Activated CD4-positive, alpha-beta T cell treated with anti-CD3 and anti-CD28 coated beads for 24 hours (primary cell): ENCODE measurements at places on chromosomes 1 and 21.
A peak's percentile ranks its signal among the peaks of the same experiment; 100 is the strongest.

- DNase-seq, result no peak
Measured at GRCh38 chr1:155703216-155703615, 14.3 kb downstream of the DAP3 start.

- no peak for DNase-seq
Measured at GRCh38 chr21:41747943-41748738, 18.7 kb downstream of the RIPK4 start.

GRCh38 chr1:16050328-16050727 lies 6.7 kb downstream of the CLCNKB start:
- DNase-seq, result no peak

GRCh38 chr1:186195377-186195931 lies 179.6 kb downstream of the TPR start:
- DNase-seq, result no peak

DNA sequence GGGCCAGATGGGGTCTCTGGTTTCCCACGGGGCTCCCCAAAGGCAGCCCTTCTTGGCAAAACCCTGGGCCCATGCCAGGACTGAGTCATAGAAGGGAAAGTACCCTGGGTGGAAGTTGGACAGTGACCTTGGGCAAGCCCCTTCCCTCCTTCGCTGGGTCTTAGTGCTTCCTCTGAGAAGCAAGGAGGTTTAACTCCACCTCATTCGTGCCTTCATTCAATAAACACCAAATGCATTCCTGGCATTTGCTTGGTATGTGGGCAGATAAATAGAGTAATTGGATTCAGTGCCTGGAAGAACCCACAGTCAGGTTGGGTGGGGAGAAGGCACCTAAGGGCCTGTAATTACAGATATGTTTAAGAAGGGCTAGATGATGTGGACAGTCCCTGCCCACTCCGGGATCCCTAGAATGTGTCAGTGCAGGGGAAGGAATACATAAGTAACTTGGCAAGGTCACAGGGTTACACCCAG lies 36.3 kb upstream of the CITED4 start:
- DNase-seq, result no peak

DNA sequence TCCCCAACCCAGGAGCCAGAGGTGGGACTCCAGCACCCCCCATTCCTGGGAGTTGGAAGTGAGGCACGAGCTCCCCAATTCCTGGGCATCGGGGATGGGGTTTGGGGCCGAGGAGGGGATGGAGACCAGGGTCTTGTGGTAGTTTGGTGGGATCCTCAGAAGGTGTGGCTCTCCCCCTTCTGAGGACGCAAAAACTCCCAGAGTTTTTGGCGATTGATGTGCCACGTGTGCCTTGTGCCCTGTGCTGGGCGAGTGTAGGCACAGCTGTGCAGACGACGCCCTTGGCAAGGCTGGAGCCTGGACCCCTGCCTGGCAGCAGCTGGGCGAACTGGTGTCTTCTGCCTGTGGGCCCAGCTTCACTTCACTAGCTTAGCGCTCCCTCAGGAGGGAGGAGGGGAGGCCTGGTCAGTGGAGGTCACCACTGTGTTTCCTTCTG lies 2.6 kb downstream of the GUK1 start:
- DNase-seq, result no peak

DNA sequence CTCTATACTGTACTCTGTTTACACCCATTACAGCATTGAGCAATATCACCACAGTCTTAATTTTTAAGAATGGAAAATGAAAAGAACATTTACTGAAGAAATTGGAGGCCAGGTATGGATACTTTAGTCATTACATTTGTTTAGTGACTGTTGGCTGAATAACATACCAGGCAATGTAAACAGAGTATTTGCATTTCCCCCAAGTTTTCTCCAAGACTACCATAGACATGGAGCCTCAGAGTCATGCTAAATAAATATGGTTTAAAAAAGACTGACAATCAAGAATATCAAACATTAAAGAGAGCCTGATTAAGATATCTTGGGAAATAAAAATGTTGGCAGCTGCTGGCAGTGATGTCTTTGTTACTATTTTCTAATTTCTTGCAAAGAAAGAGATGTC lies 136.9 kb upstream of the ADAMTS5 start:
- DNase-seq, result no peak

- no peak for DNase-seq
Measured at GRCh38 chr1:222665964-222666363, 46.3 kb downstream of the AIDA start.

DNA sequence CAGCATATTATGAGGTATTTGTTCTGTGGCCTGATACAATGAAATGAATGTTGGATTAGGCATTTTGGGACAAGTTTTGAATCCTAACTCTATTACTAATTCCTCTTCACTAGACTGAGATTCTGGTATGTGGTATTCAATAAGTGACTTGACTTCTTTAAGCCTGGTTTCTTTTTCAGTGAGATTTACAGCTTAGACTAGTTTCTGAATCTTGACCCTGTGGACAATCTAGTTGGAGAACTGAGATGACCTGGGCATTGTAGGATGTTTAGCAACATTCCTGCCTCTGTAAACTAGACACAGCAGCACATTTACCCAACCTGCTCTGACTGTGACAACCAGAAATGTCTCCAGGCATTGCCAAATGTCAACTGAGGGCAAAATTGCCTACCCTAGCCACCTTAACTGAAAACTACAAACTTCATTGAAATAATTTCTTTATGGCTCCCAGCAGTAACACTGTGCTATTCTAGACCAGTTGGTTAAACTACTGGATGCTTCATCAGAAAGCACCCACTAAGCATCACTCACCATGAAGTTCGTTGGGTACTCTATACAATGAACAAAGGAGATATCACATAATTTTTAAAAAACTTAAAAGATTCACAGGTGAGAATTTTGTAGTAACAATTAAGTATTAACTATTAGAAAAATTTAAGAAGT lies 16.8 kb downstream of the PTPRC start:
- no peak for DNase-seq

- no peak for DNase-seq
Measured at GRCh38 chr21:42092771-42093170, 21.7 kb downstream of the UMODL1 start.

DNA sequence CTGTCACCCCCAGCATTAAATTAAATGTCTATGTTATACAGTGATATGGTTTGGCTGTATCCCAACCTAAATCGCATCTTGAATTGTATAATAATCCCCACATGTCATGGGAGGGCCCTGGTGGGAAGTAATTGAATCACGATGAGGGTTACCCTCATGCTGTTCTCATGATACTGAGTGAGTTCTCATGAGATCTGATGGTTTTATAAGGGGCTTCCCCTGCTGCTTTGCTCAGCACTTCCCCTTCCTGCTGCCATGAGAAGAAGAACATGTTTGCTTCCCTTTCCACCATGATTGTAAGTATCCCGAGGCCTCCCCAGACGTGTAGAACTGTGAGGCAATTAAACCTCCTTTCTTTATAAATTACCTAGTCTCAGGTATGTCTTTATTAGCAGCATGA lies 445.7 kb downstream of the MRPL39 start:
- no peak for DNase-seq

DNA sequence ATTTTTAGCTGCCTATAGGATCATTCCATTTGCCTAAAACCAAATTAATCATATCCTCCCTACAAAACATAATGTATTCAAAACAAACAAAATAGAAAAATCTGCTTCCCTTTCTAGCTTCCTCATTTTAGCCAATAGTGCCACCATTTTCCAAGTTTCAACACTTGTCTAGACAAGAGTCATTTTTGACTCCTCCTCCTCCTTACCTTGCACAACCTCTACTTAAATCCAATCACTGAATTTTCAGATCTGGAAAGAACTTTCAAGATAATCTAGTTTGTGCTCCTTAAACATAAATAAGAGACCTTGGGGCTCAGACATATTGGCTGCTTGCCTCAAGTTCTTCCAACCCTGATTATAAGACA lies 7.4 kb downstream of the STX6 start:
- no peak for DNase-seq

- no peak for DNase-seq
Measured at GRCh38 chr1:23370709-23371584, 1.3 kb upstream of the ZNF436 start.

DNA sequence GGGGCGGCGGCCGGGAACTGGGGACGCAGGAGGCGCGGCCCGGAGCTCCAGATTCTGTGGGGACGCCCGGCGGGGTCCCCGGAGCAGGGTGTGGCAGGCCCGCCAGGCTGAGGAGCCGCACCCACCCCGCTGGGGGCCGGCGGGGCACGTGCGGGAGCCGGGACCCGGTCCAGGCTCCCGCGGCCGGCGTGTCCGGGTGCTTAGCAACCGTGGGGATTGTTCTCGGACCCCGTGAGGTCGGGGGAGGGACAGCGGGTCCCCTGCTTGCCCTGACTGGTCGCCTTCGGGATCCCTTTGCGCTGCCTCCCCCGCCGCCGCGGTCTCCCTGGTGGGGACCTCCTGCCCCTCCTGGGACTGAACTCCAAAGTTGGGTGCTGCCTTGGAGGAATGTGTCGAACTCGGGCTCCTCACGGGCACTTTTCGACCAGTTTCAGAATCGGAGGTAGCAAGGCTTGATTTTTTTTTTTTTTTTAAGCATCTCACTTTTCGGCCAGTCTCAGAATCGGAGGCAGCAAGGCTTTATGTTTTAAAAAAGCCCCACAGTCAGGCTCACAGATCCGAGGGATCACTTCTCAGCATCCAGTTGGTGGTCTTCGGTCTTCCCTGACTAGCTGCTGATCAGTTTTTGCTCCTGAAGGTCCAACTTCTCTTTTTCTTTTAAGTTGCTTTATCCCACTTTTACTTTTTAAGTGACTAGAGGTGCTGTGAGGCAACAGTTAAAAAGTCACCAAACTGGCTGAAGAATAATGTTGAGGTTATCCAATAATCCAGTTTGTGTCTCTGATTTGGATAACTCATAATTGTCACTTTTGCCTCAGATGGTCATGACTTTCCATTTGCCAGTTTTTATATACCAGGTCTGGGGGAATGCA lies 648 bp downstream of the FAM76A start:
- peak; percentile 17 for DNase-seq

GRCh38 chr1:235500971-235501540 lies 3.2 kb downstream of the B3GALNT2 start:
- no peak for DNase-seq

DNA sequence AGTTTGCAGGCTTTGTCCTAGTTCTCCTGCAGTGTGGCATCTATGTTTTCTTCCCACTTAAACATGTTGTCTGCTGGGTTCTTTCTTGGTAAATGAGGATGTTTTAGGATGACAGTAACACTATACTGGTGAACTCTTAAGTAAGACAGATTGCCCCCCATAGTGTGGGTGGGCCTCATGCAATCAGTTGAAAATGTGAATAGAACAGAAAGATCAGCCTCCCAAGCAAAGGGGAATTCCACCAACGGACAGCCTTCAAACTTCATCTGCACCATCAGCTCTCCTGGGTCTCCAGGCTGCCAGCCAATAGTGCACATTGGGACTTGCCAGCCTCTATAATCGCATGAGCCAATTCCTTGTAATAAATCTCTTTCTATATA lies 10.7 kb upstream of the TARBP1 start:
- DNase-seq, result no peak

DNA sequence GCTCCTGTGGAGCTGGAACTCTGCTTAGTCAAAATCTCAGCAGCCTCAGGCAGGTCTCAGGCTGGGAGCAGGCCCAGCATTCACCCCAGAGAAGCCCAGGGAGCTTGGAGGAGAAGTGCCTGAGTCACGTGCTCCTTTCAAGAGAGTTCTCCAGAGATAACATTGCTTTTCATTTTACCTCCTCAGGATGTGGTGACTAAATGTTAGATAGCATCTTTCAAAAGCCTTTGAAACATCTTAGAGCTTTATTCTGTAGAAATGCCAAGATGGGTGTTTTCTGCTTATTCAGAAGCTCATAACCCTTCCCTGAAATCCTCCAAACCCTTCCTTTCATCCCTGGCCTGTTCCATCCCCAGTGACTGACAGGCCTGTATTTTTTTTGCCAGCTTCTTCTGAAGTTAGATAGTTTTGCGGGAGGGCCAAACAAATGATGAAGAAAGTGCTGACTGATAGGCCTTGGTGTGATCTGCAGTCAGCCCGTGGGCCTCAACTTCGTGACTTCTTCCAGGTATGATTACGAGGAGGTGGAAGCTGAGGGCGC lies 58.0 kb downstream of the PGM1 start:
- no peak for DNase-seq

DNA sequence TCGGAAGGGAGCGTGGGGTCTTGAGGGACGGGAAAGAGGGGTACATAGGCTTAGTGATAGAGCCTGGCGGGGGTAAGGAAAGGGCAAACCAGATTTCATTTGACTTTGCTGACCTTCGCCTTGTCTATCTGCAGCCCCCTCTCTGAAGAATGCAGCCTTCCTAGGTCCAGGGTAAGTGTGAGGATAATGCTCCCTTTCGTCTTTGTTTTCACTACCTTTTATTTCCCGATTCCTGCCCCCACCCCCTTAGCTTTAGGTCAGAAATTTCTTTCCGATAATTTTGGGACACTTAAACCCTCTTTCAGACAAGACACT lies 396 bp downstream of the ATP5PB start:
- no peak for DNase-seq
